AG04450 (cell line): ENCODE measurements at places on chromosomes 2 and 18. TPM values are rescaled to one million over a fixed set of nuclear protein-coding genes. Genes with fewer than 3 reads are reported as not detected.
A peak's percentile ranks its signal among the peaks of the same experiment; 100 is the strongest.

DNA sequence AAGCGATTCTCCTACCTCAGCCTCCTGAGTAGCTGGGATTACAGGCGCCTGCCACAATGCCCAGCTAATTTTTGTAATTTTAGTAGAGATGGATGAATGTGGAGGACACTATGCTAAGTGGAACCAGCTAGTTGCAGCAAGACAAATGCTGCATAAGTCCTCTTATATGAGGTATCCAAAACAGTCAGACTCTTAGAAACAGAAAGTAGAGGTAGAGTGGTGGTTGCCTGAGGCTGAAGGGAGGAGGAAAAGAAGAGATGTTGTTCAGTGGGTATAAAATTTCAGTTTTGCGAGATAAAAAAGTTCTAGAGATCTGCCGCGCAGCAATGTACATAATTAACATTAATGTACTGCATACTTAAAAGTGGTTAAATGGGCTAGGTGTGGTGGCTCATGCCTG, 145.3 kb upstream of the SPRED2 start:
- no peak for DNase-seq

Gene WDR7
- polyA plus RNA-seq = 8.1 and 9.8 TPM in 2 replicates

DNA sequence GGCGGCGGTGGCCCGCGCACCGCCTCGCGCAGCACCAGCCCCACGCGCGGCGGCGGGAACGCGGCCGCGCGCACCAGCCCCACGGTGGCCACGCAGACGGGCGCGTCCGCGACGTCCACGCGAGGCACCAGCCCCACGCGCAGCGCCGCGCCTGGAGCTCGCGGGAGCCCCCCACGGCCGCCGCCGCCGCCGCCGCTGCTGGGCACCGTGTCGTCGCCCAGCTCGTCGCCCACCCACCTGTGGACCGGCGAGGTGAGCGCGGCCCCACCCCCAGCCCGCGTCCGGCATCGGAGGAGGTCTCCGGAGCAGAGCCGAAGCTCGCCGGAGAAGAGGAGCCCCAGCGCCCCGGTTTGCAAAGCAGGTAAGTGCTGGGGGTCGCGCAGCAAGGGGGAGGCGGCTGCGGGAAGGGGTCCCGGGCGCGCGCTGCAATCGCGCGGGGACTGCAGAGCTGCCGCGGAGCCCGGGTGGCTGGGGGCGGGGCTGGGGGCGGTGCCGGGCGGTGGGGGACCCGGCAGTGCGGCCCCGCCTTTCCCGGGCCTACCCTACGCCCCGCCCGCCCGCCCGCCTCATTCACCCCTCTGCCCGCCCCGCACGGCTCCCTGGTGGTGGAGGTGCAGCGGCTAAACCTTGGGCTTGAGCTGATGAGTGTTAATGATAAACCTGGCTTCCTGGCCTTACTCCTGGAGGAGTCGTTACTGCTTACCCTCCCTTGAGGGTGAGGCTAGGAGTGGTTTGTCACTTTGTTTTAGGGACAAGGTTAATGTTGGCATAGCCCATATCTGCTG, 851 bp downstream of the FAM117B start:
- DNase-seq = no peak

GRCh38 chr2:212832211-212833195, 293.9 kb upstream of the ERBB4 start:
- no peak for DNase-seq

DNA sequence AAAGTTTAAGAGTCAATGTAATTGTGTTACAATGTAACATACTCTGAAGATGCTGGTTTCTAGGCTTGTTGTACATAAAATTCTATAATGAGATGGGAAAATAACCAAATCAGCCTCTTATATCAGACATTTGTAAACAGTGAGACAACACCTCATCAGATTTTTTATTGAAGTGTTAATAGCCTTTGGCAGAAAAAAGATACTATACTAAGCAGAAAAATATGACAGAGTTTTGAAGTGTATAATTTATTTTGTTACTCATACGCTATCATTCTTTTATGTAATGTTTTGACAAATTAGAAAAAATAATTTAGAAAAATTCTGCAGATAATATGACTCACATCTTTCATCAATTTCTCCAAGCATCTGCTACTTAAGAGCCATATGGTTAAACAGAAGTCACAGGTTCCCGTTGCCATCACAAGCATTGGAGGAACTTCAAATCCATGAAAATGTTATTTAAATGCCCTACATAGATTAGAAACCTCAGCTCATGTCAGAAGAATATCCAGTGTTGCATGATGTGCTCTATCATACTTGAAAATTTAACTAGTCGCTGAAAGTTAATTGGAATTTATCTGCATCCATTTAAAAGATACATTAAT, 535.4 kb downstream of the LRP1B start:
- no peak for DNase-seq

- peak; percentile 45 for DNase-seq
Measured at GRCh38 chr2:216492597-216493333, 5.9 kb upstream of the RPL37A start.

Gene MSH6
- polyA plus RNA-seq = 34.0 and 43.7 TPM in 2 replicates

- DNase-seq = no peak
Measured at GRCh38 chr2:191345788-191346187, 100.6 kb downstream of the MYO1B start.

- no peak for DNase-seq
Measured at GRCh38 chr2:86298411-86299390, 38.7 kb downstream of the REEP1 start.

Gene RAD51AP2
- not detected in 2 replicates for polyA plus RNA-seq

- DNase-seq = no peak
Measured at GRCh38 chr2:121670181-121670580, 20.9 kb upstream of the CLASP1 start.

DNA sequence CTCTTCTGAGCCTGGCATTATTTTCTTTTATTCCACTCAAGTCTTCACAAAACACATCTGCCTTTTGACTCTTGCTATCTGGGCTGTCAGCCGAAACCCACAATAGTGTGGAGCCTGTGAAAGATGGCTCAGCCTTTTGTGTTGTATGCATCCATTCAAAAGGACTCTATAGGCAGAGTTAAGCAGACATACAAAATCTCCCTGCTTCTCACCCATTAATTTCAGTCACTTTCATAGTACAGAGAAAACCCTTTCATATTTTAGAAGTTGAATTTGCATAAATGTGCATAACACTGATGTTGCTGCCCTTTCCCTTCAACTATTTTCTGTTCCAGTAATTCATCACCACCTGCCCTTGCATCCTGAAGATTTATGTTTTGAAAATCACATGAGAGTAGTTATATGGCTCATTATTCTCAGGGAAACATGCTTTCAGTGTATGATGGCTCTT, 154.6 kb downstream of the EVA1A start:
- DNase-seq = no peak

DNA sequence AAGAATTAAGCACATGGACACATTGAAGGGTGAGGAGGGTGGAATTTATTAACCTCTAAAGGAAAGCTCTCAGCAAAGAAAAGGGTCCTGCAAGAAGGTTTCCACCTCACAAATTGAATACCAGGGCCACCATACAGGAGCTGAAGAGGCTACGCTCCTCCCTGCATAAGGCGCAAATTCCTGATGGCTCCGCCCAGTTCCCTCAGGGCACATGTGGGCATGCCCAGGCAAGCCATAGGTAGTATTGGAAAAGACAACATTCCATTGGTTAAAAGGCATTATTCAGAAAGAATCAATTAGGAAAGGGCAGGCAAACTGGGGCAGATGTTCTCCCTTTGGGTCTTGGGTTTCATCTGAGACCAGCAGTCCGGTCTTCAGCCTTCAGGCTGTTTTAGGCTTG, 161.2 kb downstream of the PTPRM start:
- DNase-seq = no peak
